ENCODE measurements at places on chromosomes 12 and 14.

- H3K4me1 ChIP-seq, result peaks cover 13% of the 10 kb centered on the region
- DNase-seq, result no peak
- no peak overlapping the region for H3K4me3 ChIP-seq
- no peaks in the 10 kb centered on the region for H3K36me3 ChIP-seq
- H3K27ac ChIP-seq, result no peak overlapping the region
Measured at GRCh38 chr12:40226705-40227104, 1.9 kb downstream of the LRRK2 start.

GRCh38 chr12:31843398-31844095, 114.7 kb upstream of the AMN1 start:
- no peak overlapping the region for H3K27ac ChIP-seq
- DNase-seq, result no peak
- H3K36me3 ChIP-seq, result peaks cover 7% of the 10 kb centered on the region

DNA sequence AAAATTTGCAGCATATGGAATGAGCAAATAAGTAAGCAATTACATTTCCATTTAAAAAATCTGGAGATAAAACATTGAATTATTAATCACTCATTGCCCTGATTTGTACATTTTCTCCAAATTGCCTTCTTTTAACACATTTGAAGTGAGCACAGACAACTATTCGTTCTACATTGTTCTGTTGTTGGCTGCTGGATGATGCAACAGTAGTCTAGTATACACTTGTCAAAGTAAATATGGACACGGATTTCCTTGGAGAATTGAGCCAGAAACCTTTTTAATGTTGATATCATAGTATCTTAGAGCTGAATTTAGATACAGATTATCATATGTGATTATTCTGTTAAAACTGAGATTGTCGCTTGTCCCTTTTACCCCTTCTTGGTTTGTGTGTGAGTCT, 188.2 kb downstream of the FUT8 start:
- no peak overlapping the region for H3K27ac ChIP-seq
- peaks cover 9% of the 10 kb centered on the region for H3K36me3 ChIP-seq
- peaks cover 10% of the 10 kb centered on the region for H3K4me1 ChIP-seq
- H3K4me3 ChIP-seq, result no peak overlapping the region
- no peak for DNase-seq

DNA sequence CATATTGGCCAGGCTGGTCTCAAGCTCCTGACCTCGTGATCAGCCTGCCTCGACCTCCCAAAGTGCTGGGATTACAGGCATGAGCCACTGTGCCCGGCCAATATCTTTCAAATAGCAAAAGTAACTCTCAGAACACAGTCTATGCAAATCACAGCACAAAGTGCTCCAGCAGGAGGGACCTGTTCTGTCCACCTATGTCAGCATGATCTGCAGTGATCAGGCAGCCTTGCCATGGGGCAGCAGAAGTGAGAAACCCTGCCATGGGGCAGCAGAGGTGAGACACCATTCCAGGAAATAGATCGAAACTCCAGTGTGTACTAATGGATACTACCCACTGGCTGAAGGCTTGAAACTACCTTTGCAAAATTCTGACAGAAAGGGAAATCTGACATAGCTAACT, 78.5 kb upstream of the EIF5 start:
- no peak overlapping the region for H3K27ac ChIP-seq
- H3K27me3 ChIP-seq, result peaks cover 28% of the 10 kb centered on the region
- peaks cover 4% of the 10 kb centered on the region for H3K4me1 ChIP-seq
- no peak for DNase-seq
- no peak overlapping the region for H3K4me3 ChIP-seq
- no peaks in the 10 kb centered on the region for H3K36me3 ChIP-seq

GRCh38 chr14:22491683-22492621, 97.1 kb downstream of the DAD1 start:
- H3K36me3 ChIP-seq, result peaks cover 99% of the 10 kb centered on the region
- H3K27me3 ChIP-seq, result no peaks in the 10 kb centered on the region
- H3K4me1 ChIP-seq, result peaks cover 30% of the 10 kb centered on the region
- no peak for DNase-seq
- peak overlapping the region; percentile 86 for H3K4me3 ChIP-seq

- no peaks in the 10 kb centered on the region for H3K27me3 ChIP-seq
- no peak overlapping the region for H3K27ac ChIP-seq
- peaks cover 26% of the 10 kb centered on the region for H3K4me1 ChIP-seq
- no peak for DNase-seq
- peaks cover 45% of the 10 kb centered on the region for H3K36me3 ChIP-seq
- H3K4me3 ChIP-seq, result no peak overlapping the region
Measured at GRCh38 chr12:121651320-121651719, 18.1 kb downstream of the MORN3 start.

DNA sequence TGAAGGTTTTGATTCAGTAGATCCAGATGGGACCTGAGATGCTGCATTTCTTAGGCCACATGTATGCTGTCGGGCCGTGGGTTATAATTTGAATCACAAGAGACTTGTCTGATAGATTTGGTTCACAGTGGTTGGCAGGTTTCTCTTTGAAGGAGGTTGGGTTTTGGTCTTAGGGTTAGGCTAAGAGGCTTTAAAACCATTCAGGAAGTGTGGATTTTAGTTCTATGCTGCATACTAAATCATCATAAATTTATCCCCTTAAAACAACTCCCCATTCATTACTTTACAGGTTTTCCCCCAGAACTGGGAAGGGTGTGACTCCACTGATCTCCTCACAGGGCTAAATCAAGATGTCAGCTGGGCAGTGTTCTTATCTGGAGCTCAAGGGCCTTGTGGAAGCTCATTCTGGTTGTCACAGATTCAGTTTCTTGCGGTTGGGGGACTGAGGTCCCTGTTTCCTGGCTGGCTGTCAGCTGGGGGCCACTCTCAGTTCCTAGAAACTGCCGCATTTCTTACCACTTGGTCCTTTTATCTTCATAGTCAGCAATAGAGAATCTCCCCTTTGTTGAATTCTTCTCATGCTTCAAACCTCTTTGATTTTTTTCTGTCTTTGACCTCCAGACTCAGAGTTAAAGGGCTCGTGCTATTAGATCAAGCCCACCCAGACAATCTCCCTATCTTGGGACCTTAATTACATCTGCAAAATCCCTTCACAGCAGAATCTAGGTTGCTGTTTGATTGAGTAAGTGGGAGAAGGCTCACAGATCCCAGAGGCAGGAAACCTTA, 20.6 kb upstream of the PCNX1 start:
- H3K36me3 ChIP-seq, result no peaks in the 10 kb centered on the region
- DNase-seq, result peak; percentile 57
- peaks cover 89% of the 10 kb centered on the region for H3K4me1 ChIP-seq
- peak overlapping the region; percentile 97 for H3K27ac ChIP-seq
- no peaks in the 10 kb centered on the region for H3K27me3 ChIP-seq

- peaks cover 39% of the 10 kb centered on the region for H3K36me3 ChIP-seq
- H3K4me3 ChIP-seq, result no peak overlapping the region
- no peak for DNase-seq
- H3K27me3 ChIP-seq, result no peaks in the 10 kb centered on the region
- H3K27ac ChIP-seq, result no peak overlapping the region
- no peaks in the 10 kb centered on the region for H3K4me1 ChIP-seq
Measured at GRCh38 chr14:68099495-68100045, 280.0 kb downstream of the RAD51B start.

DNA sequence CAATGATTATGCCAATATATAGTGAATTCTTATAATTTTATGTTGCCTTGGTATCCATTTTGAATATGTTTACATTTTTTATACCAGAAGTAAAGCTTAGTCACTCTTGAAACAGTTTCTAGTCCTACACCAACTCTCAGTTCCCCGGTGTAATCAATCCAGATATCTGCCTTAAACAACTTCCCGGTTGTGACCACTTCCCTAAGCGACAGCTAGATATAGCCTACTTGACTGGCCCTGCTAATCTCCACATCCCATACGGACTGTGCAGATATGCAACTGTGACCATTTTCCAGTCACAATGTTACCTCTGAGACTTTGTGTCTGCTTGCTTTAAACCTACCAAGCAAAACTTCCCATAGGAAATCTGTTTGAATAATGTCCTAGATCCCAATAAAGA, 1551.5 kb upstream of the SEL1L start:
- no peak overlapping the region for H3K27ac ChIP-seq
- no peaks in the 10 kb centered on the region for H3K36me3 ChIP-seq
- no peak for DNase-seq
- H3K4me3 ChIP-seq, result no peak overlapping the region

- H3K36me3 ChIP-seq, result no peaks in the 10 kb centered on the region
- no peak overlapping the region for H3K27ac ChIP-seq
- H3K4me3 ChIP-seq, result no peak overlapping the region
- H3K4me1 ChIP-seq, result no peaks in the 10 kb centered on the region
- H3K27me3 ChIP-seq, result no peaks in the 10 kb centered on the region
Measured at GRCh38 chr12:52521568-52522266, 1.5 kb upstream of the KRT5 start.

DNA sequence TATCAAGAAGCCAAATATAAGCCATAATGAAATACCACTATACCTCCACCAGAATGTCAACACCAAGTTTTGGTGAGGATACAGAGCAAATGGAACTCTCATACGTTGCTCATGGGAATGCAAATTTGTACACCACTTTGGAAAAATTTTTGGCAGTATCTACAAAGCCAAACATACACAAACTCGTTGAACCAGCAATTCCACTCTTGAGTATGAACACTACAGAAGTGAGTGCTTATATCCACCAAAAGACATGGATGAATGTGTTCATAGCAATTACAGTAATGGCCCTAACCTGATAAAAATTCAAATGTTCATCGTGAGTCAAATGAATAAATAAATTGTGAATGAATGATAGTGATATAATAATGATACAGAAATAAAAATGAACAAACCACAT, 24.8 kb downstream of the C12orf71 start:
- peaks cover 5% of the 10 kb centered on the region for H3K36me3 ChIP-seq
- H3K27ac ChIP-seq, result no peak overlapping the region
- H3K27me3 ChIP-seq, result no peaks in the 10 kb centered on the region
- peaks cover 1% of the 10 kb centered on the region for H3K4me1 ChIP-seq
- no peak for DNase-seq

DNA sequence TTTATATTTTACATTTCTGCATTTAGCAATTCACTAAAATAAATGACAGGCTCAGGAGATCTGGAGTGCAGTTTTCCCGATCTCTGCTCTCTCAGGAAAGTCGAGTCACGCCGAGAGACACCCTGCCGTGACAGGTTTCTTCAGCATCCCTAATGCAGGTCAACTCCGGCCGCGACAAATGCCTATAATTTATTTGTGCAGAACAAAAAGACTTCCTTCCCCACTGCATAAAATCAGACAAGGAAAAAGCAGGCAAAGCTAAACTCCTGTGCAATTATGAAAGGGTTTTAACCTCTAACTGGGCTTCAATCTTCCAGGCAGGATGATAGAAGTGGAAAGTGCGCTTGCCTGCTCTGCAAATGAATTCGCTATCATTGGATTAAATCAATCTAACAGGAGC, 28.1 kb downstream of the SPRING1 start:
- H3K4me3 ChIP-seq, result no peak overlapping the region
- peaks cover 13% of the 10 kb centered on the region for H3K36me3 ChIP-seq

DNA sequence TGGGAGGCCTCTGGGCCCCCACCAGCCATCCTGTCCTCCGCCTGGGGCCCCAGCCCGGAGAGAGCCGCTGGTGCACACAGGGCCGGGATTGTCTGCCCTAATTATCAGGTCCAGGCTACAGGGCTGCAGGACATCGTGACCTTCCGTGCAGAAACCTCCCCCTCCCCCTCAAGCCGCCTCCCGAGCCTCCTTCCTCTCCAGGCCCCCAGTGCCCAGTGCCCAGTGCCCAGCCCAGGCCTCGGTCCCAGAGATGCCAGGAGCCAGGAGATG, 729 bp upstream of the GAPDH start:
- H3K4me1 ChIP-seq, result peaks cover 46% of the 10 kb centered on the region
- peaks cover 97% of the 10 kb centered on the region for H3K36me3 ChIP-seq
- peak overlapping the region; percentile 92 for H3K4me3 ChIP-seq
- DNase-seq, result no peak
- peak overlapping the region; percentile 99 for H3K27ac ChIP-seq
- H3K27me3 ChIP-seq, result no peaks in the 10 kb centered on the region

GRCh38 chr12:6540181-6540877, 6.0 kb downstream of the GAPDH start:
- DNase-seq, result peak; percentile 73
- peaks cover 56% of the 10 kb centered on the region for H3K4me1 ChIP-seq
- peak overlapping the region; percentile 92 for H3K4me3 ChIP-seq
- no peaks in the 10 kb centered on the region for H3K27me3 ChIP-seq
- H3K27ac ChIP-seq, result peak overlapping the region; percentile 99

- no peaks in the 10 kb centered on the region for H3K27me3 ChIP-seq
- H3K4me3 ChIP-seq, result no peak overlapping the region
- DNase-seq, result no peak
- H3K27ac ChIP-seq, result peak overlapping the region; percentile 81
- peaks cover 85% of the 10 kb centered on the region for H3K4me1 ChIP-seq
Measured at GRCh38 chr12:64631197-64631596, 20.9 kb downstream of the RASSF3 start.

- H3K27ac ChIP-seq, result no peak overlapping the region
- no peak for DNase-seq
- no peak overlapping the region for H3K4me3 ChIP-seq
- no peaks in the 10 kb centered on the region for H3K36me3 ChIP-seq
Measured at GRCh38 chr12:117807355-117807754, 161.4 kb downstream of the KSR2 start.

DNA sequence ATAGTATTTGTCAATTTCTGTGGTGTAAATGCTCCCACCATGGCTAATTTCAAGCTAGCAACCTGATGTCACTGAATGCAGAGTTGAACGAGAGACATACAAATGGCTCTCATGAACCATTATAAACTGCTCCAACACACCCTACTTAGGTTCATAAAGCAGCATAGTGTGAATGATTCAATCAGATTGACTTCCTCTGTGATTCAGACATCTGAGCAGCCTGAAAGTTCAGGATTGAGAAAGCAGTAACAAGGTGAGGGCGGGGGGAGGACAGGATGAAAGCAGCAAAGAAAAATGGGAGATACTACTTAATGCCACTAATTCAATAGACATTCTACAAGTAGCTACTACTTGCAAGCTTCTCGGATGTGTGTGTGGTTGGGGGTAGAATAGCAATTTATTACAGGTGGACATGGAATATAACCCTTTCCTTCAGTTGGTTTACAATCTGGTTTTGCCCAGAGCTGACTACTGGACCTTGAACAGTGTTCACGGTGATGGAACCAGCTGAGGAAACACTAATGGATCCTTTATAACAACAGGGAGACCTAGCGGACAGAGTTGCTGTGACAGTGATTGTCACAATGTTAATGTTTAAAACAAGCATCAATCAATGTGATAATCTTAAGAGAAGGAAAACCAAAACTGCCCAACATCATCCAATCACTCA, 52.5 kb upstream of the PELI2 start:
- no peak overlapping the region for H3K27ac ChIP-seq
- H3K4me3 ChIP-seq, result no peak overlapping the region
- H3K36me3 ChIP-seq, result no peaks in the 10 kb centered on the region
- no peak for DNase-seq
- H3K27me3 ChIP-seq, result peaks cover 4% of the 10 kb centered on the region

DNA sequence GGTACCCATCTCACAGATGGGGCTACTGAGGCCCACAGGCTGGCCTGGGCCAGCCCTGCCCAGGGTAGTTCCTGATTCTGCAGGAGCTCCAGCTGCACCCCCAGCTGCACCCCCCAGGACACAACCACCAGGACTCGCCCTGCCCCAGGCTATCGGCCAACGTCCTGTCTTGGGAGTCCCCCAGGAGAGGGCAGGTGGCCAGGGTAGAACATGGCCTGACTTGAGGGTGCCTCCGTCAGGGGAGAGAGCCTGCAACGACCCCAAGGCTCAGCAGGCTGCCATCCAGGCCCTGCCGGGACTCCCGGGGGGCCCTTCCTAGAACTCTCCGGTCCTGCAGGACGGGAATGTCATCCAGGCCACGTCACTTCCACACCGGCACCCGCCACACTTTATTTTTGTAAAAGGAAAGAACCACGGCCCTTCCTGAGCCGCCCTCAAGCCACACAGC, 15.8 kb downstream of the JAG2 start:
- no peak overlapping the region for H3K4me3 ChIP-seq
- no peak for DNase-seq
- no peak overlapping the region for H3K27ac ChIP-seq
- H3K27me3 ChIP-seq, result no peaks in the 10 kb centered on the region
- no peaks in the 10 kb centered on the region for H3K36me3 ChIP-seq

Data from activated T-cell treated with anti-CD3 and anti-CD28 coated beads, Interleukin-2, amount 50 U/mL, for 24 hours (primary cell).